WERI-Rb-1 (cell line): ENCODE measurements at places on chromosomes 16 and 17.

- no peak for DNase-seq
These were observed 138.1 kb downstream of the TRIM37 start for GRCh38 chr17:58968426-58969061.

DNA sequence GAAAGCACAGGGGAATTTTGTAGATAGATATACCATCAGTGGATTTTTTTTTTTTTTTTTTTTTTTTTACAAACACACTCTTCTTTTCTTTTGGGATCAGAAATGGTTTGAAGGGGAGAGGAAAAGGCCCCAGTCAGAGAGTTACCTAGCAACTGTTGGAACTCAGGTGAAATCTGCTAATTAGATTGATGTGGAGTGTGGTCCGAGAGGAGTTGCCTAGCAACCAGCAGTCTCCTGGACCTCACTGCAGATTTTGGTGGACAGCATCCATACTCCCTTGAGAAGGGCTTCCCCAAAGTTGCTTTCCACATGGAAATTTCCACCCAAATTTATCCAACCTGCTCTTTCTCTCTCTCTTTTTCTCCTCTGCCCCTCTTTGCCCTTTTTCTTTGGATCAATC, 165.4 kb downstream of the UTP18 start:
- no peak for DNase-seq

DNA sequence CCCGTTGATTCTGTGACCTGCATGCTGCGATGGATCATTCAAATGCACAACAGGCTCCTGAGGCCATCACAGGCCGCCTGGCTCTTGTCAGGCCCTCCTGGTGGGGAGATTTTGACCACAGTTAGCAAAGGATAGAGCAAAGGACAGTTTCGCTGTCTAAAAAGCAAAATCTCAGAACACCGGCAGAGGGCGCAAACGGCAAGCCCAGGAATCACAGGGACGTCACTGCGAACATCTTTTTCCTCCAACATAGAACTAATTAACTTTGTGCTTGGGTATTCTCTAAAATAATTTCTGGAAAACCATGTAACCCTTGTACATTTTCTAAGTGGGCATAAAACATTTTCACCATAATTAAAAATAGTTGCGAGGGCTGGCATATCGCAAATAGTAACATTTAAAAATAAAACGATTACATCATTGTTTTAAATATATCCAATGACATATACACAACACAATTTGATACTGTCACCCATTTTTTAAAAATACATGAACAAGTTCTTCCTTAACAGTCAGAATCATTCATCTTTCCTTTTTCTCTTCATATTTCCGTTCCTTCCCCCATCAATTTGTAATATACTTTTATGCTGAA, 19.7 kb upstream of the SLC47A1 start:
- DNase-seq, result peak; percentile 69

- no peak for DNase-seq
These were observed 21.6 kb downstream of the TIMM22 start for GRCh38 chr17:1018547-1018946.

GRCh38 chr16:56874800-56875199, 9.8 kb downstream of the SLC12A3 start:
- DNase-seq, result no peak

DNA sequence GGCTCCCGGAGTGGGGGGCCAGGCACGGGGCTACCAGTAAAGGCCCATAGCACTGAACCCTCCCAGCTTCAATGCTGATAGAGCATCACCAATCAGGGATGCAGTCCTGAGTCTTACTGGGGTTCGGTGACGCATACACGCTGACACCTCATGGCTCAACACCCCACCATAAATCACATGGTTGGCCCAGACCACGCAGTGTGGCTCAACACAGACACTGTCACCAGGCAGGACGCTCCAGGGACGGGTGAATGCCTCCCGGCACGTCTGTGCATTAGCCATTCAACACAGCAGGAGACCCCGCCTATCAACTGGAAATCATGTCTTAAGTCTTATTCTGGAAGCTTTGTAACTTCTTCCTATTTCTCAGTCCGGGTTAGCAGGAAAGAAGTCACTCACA, 35.0 kb downstream of the NECAB2 start:
- no peak for DNase-seq

GRCh38 chr16:29831490-29831889, 11.2 kb downstream of the MVP start:
- DNase-seq, result no peak

GRCh38 chr17:82655038-82655479, 6.8 kb upstream of the WDR45B start:
- no peak for DNase-seq

- DNase-seq, result no peak
These were observed 10.9 kb downstream of the ZNF18 start for GRCh38 chr17:11986179-11986941.

- no peak for DNase-seq
These were observed 39.4 kb downstream of the ATP2C2 start for GRCh38 chr16:84407588-84408313.

GRCh38 chr17:70241071-70241470, 71.7 kb downstream of the KCNJ2 start:
- DNase-seq, result no peak

DNA sequence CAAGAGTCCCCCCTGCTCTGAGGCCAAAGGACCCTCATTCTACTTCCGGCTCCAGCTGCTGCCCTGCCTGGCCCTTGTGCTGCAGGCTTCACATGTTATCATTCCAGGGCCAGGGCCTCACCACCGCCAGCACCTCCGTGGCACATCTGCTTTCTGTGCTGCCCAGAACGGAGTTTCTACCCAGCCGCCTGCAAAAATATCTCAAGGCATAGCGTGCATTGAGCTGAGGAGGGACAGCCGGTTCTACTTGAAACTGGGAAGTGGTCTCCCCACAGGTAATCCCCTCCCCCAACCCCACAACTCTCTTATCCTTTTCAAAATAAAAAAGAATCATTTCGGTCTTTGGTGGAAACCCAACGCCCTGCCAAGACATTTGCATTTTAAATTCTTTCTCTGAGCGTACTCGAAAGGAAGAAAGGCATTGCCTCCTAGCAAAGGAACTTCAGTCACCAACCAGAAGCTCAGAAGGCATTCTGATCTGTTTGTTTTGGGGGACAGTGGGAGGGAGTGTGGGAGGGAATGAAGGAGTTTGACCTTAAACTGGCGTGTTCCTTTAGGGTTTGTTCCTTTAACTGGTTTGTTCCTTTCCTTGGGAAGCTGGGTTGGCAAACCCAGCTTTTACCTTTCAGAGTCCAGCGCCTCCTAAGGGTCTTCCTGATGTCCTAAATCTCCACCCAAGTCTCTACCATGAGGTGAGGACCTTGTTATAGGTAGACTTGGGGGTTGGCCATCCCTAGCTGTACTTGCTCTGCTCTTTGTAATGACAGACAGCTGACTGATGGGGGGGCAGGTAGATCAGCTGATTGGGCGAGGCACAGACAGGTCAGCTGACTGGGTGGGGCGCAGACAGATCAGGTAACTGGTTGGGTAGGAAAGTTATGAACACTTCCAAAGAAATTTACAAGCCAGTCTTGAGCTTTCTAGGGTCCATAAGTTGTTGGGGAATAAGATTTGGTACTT, 33.4 kb upstream of the PIK3R6 start:
- DNase-seq, result no peak

DNA sequence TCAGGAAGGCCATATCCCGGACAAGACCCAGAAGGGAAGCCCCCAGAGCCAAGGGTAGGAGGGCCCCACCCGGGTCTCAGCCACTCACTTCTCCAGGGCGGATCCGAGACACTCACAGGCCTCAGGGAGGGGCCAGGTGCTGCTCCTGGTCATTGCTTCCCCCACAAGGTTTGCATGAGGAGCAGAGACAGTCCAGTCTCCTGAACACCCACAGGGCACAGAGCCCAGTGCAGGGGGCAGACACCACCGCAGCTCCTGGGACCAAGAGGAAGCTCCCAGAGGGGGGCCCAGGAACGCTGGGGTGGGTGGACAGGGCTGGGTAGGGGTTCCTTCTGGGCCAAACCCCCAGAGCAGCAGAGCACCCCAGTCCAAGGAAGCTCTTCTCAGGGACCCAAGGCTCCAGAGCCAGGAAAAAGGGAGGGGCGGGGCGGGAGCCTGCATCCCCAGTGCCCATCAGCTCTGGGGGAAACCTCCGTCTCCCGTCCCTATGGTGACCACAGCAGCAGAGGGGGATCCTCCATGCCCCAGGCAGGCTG, 709 bp upstream of the MRPL28 start:
- DNase-seq, result no peak

DNA sequence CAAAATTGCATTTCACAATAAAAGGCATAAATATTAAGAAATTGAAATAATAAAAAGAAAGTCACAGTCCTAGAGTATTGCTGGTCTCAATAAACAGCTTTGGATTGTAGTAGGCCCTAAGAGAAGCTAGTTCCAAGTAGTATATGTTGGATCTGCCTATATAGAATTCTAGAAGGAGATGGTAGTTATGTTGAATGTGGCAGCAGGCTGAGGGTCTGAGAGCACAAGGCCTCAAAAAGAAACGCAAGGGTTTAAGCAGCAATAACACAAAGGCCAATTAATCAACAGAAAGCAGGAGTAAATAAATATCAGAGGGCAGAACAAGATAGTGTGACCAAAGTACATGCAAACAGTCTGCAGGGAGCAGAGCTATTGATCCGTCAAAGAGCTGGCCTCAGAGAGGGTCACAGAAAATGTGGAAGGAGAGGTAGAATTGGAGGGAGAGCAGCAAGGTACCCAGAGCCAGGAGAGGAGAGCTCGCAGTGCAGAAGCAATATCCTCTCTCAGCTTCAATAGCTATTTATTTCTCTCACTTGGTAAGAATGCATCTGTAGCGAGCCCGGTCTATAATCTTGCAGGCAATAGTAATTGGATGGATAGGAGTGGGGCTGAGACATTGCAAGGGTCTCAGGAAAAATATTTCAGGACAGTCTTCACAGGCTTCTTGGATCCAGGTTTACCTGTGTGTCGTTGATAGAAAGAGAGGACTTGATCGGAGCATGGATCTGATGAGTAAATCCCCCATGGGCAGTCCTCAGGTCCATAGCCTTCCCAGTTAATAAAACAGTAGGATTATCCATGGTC, 25.1 kb upstream of the MED13 start:
- DNase-seq, result no peak

- DNase-seq, result no peak
These were observed 37.8 kb downstream of the ITGAE start for GRCh38 chr17:3762922-3763776.

GRCh38 chr16:70250748-70251628, 752 bp downstream of the EXOSC6 start:
- DNase-seq, result peak; percentile 59

DNA sequence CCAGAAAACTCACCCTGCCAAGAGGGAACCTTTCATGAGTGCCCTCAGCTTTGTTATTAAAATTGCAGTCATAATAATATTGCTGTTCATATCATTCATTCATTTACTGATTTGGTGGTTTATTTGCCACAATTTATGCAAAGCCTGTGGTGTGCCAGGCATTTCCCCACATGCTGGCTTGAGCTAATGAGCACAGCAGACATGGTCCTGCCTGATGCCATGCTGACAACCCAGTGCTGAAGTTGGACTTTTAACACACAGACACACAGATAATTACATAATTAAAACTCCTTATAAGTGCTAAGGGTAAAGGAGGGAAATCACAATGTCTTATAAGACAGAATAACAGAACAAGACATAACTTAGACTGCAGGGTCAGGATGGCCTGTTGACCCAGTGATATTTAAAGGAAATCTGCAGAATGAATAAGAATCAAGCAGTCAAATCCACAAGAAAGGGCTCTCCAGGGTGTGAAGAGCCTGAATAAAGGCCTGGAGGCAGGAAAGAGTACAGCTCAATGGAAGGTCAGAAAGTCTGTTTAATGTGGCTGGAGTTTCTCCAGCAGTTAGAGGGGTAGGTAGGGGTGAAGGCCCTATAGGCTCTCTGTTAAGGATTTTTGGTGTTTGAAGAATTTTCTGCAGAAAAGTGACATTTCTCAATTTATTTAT, 196.9 kb upstream of the CDH11 start:
- DNase-seq, result no peak
